ENCODE measurements at places on chromosomes 2 and 18.

DNA sequence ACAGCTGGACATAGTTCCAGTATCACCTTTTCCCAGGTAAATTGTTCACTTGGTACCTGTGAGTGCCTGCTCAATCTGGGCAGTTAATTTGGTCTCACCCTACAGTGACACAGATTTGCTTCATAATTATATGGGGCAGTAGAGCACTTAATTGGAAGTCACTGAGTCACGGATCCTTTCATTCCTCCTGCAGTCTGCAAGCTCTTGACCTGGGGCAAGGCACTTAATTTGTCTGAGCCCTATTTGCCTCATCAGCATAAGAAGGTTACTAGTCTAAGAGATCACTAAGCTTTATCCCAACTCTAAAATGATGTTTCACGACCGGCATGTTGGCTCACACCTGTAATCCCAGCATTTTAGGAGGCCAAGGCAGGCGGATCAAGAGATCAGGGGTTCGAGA, 8.9 kb downstream of the FBXO36 start:
- DNase-seq = no peak

- DNase-seq = no peak
These were observed 117.6 kb downstream of the TPGS2 start for GRCh38 chr18:36711014-36711725.

DNA sequence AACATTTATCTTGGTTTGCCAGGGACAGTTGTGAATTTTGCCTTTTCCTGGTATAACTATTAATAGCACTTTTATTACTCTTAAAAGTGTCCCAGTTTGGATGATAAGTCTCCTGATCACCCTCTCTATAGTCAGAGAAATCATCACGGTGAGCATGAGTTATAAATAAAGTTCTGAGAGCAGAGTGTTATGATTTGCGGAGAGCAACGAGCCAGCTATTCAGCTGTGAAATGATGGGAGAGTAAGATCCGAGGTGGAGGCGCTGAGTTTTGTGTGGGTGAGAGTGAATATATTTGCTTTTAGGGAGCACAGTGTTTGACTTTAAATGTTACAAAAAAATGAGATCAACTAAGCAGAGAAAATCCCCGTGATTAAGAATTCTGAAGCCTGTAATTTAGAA, 179.6 kb downstream of the DSC3 start:
- no peak for DNase-seq

DNA sequence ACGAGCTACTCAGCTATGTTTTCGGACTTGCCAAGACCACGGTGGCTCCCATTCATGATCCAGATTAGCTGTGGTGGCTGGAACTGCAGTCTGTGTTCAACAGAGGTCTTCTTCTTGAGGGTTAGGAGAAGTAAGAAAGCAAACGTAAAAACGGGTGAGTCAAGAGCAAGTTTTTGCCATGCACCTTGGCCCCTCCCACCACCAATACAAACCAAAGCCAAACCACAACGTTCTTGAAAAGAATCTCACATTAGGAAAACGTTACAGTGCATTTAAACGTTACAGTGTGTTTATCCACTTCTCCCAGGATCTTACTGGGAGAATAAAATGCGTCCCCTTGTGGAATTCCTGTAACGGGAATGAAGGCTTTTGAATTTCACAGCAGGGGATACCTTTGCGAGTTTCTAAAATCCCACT, 725 bp downstream of the FBXO48 start:
- peak; percentile 58 for DNase-seq

DNA sequence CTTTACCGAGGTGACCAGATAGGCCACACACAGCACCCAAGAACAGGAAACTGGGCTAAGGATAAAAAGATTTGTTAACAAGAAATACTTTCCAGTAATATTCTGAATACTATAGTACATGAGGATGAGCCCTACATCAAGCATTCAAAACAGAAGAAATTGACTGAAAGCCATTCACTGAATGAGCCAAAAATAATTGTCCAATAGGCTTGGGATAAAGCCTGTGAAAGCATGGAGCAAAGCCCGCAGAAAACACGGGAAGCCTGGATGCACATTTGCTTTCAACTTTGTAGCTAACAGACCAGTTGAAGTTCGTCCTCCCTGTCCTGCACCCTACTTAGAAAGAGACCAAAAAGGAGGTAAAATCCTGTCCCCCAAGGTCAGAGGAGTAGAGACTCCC, 56.3 kb downstream of the DIPK1C start:
- no peak for DNase-seq

DNA sequence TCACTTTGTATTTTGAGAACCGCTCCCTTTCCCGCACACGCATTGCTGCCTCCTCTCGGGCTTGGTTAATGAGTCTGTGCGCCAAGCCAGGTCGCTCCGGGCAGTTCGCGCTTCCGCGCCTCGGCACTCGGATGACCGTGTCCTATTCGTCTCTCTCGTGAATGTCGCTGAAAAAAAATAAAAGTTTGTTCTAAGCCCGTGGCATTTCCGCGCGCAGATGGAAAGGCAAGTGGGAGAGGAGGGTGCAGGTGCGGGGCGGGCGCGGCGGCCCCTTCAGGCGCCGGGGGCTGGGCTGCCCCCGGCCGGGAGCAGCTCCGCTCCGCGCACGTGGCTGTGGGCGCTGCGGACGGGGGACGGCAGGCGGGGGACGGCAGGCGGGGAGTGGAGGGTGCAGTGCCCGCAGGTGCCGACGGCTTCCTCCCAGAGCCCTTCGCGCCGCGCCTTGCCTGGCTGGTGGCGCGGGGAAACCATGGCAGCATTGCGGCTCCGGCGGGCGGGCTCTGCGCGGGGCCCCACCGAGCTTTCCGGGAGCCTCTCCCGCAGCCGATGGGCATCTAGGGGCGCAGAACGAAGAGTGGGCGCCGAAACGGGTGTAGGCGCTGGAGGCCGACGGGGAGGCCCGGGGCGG, 159.6 kb upstream of the SIX2 start:
- DNase-seq = no peak

DNA sequence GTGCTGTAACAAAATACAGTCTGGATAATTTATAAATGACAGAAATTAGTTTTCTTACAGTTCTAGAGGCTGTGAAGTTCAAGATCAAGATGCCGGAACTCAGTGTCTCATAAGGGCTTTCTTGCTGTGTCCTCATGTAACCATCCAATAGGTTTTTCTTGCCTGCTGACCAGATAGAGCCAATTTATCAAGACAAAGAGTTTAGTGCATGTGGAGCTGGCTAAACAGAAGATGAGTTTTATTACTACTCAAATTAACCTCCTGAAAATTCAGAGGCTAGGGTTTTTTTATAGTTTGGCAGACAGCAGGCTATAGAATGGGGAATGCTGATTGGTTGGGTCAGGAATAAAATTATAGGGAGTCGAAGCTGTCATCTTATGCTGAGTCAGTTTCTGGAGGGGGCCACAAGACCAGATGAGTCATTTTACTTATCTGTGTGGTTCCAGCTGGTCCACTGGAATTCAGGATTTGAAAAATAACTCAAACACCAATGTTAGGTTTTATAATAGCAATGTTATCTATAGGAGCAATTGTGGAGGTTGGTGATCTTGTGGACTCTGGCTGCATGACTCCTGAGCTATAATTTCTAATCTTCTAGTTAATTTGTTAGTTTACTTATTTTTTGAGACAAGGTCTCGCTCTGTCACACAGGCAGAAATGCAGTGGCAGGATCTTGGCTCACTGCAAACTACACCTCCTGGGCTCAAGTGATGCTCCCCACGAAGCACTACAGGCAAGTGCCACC, 3.2 kb upstream of the PDK1 start:
- DNase-seq = no peak

GRCh38 chr2:220528180-220528675, 900.8 kb downstream of the SLC4A3 start:
- no peak for DNase-seq

- DNase-seq = no peak
These were observed 2.4 kb downstream of the CTIF start for GRCh38 chr18:48541026-48541746.

DNA sequence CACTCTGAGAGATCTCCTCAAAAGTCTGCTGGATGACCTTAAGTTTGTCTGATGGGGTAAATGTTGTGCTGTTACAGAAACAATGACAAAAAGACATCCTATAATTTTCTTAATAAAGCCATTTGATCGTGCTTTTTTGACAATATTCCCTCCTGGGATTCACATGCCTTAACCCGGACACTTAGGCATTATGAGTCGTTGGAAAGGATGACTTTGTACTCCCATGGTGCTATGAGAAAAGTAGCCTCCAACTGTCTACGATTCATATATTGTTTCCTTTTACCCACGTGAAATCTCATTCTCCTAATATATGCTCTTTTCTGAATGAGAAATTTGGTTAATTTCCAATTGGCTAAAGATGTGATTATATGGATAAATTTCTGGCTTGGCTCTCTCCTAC, 6.1 kb upstream of the MPP4 start:
- no peak for DNase-seq

GRCh38 chr2:143177096-143177786, 48.0 kb downstream of the ARHGAP15 start:
- DNase-seq = no peak

DNA sequence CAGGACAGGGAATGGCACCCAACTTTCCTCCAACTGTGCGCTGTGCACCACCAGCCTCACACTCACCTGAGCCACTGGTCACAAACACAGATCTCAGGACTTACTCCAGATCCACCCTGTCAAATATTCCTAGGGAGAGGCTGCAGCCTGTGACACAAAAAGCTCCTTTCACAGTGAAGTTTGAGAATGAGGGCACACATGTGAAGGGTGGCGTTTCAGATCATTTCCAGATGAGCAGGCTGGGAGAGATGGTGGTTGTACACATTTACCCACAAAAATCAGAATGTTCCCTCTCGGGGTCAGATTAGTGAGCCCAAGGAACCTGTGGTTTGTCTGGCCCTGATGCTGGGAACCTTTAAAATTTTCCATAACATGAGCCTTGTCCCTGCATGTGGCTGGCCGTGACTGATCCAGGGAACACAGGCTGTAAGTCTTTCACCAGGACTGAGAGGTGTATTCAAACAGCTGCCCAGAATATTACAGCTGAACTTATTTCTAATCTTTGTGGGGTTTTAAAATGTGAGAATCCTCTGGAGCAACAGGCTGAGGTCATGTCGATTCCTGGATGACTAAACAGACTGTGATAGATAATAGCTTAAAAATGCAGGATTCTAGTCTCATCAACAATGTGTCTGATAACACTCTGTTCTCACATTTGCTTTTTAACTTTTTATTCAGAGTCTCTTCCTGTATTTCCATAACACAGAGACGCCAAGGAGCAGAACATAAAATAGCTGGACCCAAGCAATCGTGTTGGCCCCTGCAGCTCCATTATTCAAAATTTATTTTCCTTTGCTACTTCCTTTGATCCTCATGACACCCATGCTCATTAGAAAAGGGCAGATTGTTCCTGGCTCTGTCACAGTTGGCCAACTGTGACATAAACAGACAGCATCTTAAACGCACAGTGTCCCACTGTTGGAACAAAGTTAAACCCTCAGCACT, 35.5 kb downstream of the IL1R2 start:
- DNase-seq = no peak

DNA sequence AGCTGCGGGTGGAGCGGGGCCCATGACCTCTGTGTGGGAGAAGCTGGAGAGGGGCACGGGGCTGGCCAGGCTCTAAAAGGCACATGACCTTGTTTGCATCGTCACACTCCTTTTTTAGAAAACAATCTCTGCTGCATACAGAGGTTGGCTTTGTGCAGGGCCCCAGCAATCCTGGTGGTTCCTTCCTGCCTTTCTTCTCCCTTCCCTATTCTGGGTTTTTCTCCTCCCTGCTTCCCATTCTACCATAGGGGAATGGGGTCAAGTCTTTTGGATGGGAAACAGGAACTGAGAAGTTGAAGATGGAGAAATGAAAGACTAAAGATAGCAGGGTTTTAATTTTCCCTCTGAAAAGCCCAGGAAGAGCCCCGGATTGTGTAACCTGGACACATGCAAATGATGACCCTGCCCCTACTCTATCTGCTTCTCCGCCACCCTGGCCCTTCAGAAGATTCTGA, 53.9 kb downstream of the ASAP2 start:
- no peak for DNase-seq

GRCh38 chr2:216536734-216537210, 38.1 kb downstream of the RPL37A start:
- DNase-seq = no peak

- DNase-seq = no peak
These were observed 1.6 kb upstream of the KCNJ3 start for GRCh38 chr2:154696810-154697417.

GRCh38 chr2:236887953-236888793, 197.5 kb upstream of the COPS8 start:
- DNase-seq = no peak

GRCh38 chr2:223215254-223215516, 163.2 kb downstream of the KCNE4 start:
- DNase-seq = no peak

DNA sequence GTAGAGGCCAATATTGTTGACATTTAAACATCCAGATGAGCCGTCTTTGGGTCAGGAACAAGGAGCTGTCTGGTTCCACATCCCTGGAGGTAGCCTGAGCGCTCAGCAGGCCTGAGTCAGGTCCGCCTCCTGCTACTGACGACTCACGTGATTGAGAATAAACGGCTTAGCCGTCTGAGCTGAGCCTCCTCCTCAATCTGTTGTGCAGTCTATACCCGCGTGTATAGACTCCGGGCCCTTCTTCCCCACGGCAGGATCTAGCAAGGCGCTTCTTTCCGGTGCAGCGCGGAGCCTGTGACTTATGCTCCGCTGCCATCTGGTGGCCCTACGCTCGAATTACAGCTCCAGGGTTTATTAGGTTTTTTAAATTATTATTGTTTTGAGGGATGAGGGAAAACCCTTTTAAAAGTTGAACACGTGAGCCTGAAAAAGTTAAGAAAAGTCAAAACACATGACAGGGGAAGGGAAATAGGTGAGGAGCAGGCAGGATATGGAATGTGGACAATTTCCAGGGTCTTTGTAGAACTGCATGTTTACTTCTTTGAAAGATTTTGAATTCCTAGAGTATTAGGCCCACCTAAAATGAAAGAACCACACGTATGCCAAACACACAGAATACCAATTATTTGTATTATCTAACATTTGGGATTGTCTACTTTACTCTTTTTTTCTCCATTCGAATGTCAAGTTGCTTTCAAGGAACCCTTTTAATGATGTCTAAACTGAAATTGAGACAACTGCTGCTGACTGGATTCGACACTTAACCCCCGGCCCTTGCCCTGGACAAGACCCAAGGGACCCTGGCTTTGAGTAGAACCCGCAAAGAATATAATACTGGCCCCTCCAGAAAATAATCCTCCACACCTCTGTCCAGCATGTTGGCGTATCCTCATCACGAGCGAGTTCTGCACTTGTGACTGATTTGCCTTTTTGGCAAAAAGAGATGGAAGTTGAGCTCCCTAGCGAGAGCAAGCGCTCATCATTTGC, 112.4 kb upstream of the ZNF236 start:
- DNase-seq = no peak

DNA sequence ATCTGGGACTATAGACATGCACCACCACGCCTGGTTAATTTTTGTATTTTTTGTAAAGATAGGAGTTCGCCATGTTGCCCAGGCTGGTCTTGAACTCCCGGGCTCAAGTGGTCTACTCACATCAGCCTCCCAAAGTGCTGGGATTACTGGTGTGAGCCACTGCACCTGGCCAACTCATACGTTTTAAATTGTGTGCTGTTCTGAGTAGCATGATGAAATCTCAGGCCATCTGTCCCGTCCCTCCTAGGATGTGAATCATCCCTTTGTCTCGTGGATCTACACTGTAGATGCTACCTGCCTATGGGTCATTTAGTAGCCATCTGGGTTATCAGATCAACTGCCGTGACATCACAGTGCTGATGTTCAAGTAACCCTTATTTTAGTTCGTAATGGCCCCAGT, 38.5 kb upstream of the RMP24 start:
- DNase-seq = no peak
